ENCODE measurements at places on chromosomes 6 and 20.

DNA sequence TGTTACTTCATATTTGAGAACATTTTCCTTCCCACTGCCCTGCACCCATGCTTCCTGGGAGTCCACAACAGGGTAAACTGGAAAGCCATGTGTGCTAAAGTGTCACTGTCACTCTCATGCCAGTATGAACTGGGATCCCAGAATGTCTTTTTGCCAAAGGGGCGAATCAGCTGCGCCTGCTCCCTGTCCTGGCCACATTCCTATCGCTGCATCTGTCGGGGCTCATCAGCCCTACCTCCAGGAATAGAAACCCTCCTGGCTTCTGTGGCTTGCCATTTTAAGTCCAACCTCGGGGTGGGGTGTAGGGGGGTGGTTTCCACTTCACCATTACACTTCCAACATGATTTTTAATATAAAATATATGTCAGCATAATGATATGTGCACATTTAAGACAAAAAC lies 933 bp downstream of the KLHL31 start:
- no peak overlapping the region for H3K4me3 ChIP-seq
- DNase-seq: no peak
- no peak overlapping the region for H3K27ac ChIP-seq
- no peaks in the 10 kb centered on the region for H3K36me3 ChIP-seq
- H3K27me3 ChIP-seq: peaks cover 8% of the 10 kb centered on the region
- no peaks in the 10 kb centered on the region for H3K4me1 ChIP-seq

GRCh38 chr20:57117296-57117695 lies 149.1 kb downstream of the BMP7 start:
- peaks cover 4% of the 10 kb centered on the region for H3K36me3 ChIP-seq
- DNase-seq: no peak
- no peak overlapping the region for H3K4me3 ChIP-seq
- no peak overlapping the region for H3K27ac ChIP-seq

- peaks cover 14% of the 10 kb centered on the region for H3K36me3 ChIP-seq
- no peak overlapping the region for H3K4me3 ChIP-seq
- DNase-seq: no peak
- H3K27ac ChIP-seq: no peak overlapping the region
- H3K27me3 ChIP-seq: no peaks in the 10 kb centered on the region
These were observed 45.0 kb downstream of the LYRM4 start for GRCh38 chr6:5215799-5216198.

- DNase-seq: no peak
- H3K27ac ChIP-seq: no peak overlapping the region
- H3K4me1 ChIP-seq: peaks cover 4% of the 10 kb centered on the region
- H3K36me3 ChIP-seq: no peaks in the 10 kb centered on the region
- no peak overlapping the region for H3K4me3 ChIP-seq
- peaks cover 64% of the 10 kb centered on the region for H3K27me3 ChIP-seq
These were observed 4.4 kb downstream of the HLA-DQB1 start for GRCh38 chr6:32662099-32662498.

DNA sequence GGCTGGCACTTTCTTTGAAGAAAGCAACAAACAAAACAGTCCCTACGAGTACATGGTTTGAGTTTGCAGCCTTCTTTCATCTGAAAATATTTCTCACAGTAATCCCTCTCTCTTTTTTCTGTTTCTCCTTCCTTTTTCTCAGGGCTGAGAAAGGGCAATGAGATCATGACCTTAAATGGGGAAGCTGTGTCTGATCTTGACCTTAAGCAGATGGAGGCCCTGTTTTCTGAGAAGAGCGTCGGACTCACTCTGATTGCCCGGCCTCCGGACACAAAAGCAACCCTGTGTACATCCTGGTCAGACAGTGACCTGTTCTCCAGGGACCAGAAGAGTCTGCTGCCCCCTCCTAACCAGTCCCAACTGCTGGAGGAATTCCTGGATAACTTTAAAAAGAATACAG lies 80.7 kb upstream of the CLDN20 start:
- H3K27me3 ChIP-seq: no peaks in the 10 kb centered on the region
- H3K36me3 ChIP-seq: peaks cover 3% of the 10 kb centered on the region
- no peak for DNase-seq
- no peak overlapping the region for H3K27ac ChIP-seq
- peaks cover 4% of the 10 kb centered on the region for H3K4me1 ChIP-seq
- H3K4me3 ChIP-seq: no peak overlapping the region

DNA sequence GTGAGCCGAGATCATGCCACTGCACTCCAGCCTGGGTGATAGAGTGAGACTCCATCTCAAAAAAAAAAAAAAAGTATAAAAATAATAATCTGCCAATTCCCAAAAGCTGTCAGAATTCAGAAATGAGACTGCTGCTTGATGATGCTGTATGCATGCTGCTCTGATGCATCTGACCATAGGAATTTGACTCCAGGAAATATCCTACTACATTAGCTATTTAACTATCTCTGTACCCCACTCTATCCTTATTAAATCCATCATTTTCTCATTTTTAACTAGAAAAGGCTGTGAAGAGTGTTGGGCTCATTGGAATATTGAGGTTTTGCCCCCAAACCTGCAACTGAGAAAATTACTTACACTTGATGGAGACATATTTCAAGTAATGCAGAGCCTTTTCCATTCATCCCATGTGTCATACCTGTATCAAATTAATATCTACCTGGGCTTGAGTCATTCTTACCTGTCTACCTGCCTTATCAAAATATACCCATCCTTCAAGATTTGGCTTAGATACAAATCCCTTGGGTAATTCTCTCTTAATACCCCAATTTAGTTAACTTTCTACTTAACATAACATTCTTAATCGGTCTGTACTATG lies 135.2 kb upstream of the PREP start:
- no peak overlapping the region for H3K4me3 ChIP-seq
- no peaks in the 10 kb centered on the region for H3K36me3 ChIP-seq
- no peaks in the 10 kb centered on the region for H3K27me3 ChIP-seq
- no peaks in the 10 kb centered on the region for H3K4me1 ChIP-seq
- no peak for DNase-seq
- H3K27ac ChIP-seq: no peak overlapping the region

- no peak overlapping the region for H3K4me3 ChIP-seq
- peaks cover 28% of the 10 kb centered on the region for H3K27me3 ChIP-seq
- no peaks in the 10 kb centered on the region for H3K4me1 ChIP-seq
- no peak for DNase-seq
- H3K36me3 ChIP-seq: peaks cover 4% of the 10 kb centered on the region
These were observed 48.3 kb downstream of the OGFRL1 start for GRCh38 chr6:71336901-71337300.

GRCh38 chr20:57667388-57667787 lies 42.4 kb downstream of the PMEPA1 start:
- H3K27me3 ChIP-seq: no peaks in the 10 kb centered on the region
- H3K4me1 ChIP-seq: peaks cover 11% of the 10 kb centered on the region

DNA sequence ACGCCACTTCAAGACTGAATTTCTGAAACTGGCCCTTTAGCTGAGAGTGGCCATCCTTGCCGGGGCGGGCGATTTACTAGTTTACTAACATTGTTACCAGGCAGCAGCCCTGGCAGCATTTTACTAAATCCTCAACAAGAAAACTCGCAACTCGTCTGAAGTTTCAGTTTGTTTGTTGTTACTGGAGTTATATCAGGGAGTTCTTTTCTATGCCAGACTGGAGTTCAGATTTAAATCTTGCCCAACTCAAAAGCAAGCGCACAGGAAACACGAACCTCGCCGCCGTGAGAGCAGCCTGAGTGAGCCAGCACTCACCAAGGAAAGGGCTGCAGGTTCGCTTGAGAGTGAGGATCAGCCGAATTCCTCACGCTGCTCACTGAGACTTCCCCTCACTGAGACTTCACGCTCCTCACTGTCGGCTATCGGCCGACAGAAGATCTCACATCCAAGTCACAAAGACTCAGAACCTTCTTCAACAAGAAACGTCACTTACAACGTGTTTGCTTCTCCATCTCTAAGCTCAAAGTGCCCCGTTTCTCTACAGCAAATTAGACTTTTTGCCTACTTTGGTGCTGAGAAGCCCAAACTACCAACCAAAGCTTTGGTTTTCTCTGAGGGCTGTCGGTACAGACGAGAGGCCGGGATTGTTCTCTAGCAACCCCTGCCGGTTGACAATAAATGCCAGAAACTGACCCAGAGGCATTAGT lies 78.9 kb downstream of the OLIG3 start:
- H3K27me3 ChIP-seq: peaks cover 37% of the 10 kb centered on the region
- no peaks in the 10 kb centered on the region for H3K36me3 ChIP-seq
- peak overlapping the region; percentile 86 for H3K4me3 ChIP-seq
- DNase-seq: no peak
- peaks cover 21% of the 10 kb centered on the region for H3K4me1 ChIP-seq

GRCh38 chr6:38146734-38147027 lies 327.2 kb downstream of the ZFAND3 start:
- DNase-seq: no peak
- no peak overlapping the region for H3K27ac ChIP-seq
- peaks cover 6% of the 10 kb centered on the region for H3K36me3 ChIP-seq
- no peak overlapping the region for H3K4me3 ChIP-seq
- H3K4me1 ChIP-seq: peaks cover 41% of the 10 kb centered on the region

DNA sequence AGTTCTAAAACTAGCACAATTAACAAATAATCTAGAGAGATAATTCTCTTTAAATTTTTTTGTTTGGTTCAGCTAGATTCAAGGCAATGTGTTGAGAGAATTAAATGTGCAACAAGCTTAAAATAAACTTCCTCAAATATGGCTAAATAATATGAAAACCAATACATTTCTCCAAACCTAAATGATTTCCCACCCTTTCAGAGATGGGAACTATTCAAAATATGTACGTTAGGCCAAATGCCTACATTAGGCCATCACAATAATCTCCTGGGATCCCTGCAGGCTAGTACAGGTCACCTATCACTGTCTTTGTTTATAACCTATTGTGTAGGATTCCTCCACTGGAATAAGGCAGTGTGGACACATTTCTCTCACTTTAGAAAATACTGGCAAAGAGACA lies 1.7 kb downstream of the FAXC start:
- H3K36me3 ChIP-seq: no peaks in the 10 kb centered on the region
- H3K27ac ChIP-seq: no peak overlapping the region
- H3K4me3 ChIP-seq: peak overlapping the region; percentile 90
- peaks cover 21% of the 10 kb centered on the region for H3K4me1 ChIP-seq
- no peak for DNase-seq

DNA sequence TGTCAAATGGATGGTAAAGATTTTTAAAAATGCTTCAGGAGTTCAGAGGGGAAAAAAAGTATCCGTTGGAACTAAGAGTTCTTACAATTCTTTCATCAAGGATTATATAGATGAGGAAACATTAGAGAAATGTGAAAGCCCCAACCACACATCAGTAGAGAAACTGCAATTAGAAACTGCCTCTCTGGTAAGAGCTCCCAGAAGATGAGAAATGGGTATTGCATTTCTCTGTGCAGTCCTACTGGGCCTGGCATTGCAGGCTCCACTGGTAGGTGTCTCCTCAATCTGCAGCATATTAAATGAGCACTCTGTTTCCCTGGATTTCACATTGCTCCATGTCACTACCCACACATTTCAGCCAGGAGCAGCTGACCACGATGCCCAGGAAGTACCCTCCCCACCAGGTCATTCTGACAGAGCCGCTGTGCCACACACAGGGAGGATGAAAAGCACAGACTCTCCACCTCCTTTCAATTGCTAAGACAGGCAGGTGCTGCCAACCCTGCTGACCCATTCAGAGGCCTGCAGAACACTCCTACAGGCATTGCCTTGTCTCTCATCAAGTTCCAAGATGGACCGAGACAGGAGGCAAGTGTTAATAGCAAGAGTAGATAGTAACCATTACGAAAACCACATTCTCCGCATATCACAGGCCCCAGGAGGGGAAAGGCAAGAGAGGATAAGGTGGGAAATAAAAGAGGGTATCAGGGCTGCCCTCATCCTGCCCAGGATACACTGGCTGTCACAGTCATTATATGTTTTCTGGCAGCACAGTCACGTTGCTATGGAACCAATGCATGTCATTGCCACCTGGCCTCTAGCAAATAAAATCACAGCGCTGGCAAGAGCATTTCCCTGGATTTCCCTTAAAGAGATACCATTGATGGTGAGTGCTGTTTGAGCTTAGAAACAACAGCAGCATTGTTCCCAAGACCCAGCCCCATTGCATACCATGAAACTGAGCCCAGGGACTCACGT lies 241.7 kb downstream of the ATXN1 start:
- no peaks in the 10 kb centered on the region for H3K27me3 ChIP-seq
- no peak for DNase-seq
- peak overlapping the region; percentile 66 for H3K27ac ChIP-seq
- H3K4me1 ChIP-seq: peaks cover 24% of the 10 kb centered on the region
- H3K36me3 ChIP-seq: peaks cover 17% of the 10 kb centered on the region

GRCh38 chr6:106360989-106361430 lies 493 bp downstream of the CRYBG1 start:
- peak overlapping the region; percentile 89 for H3K4me3 ChIP-seq
- H3K27ac ChIP-seq: peak overlapping the region; percentile 43
- H3K27me3 ChIP-seq: peaks cover 38% of the 10 kb centered on the region
- DNase-seq: peak; percentile 68

DNA sequence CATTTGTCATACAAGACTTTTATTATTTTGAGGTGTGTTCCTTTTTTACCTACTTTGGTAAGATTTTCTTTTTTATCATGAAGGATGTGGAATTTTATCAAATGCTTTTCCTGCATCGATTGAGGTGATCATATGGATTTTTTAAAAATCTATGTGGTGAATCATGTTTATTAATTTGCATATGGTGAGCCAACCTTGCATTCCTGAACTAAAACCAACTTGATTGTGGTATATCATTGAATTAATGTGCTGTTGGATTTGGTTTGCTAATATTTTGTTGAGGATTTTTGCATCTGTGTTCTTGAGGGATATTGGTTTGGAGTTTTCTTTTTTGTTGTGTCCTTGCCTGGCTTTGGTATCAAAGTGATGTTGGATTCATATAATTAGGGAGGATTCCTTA lies 848.1 kb upstream of the EYS start:
- no peak overlapping the region for H3K27ac ChIP-seq
- H3K36me3 ChIP-seq: no peaks in the 10 kb centered on the region
- H3K4me1 ChIP-seq: no peaks in the 10 kb centered on the region
- H3K27me3 ChIP-seq: no peaks in the 10 kb centered on the region
- no peak overlapping the region for H3K4me3 ChIP-seq

- H3K27me3 ChIP-seq: no peaks in the 10 kb centered on the region
- H3K4me3 ChIP-seq: no peak overlapping the region
- DNase-seq: no peak
- H3K4me1 ChIP-seq: peaks cover 71% of the 10 kb centered on the region
- peaks cover 16% of the 10 kb centered on the region for H3K36me3 ChIP-seq
- peak overlapping the region; percentile 27 for H3K27ac ChIP-seq
These were observed 9.5 kb downstream of the ARID1B start for GRCh38 chr6:156786652-156787051.

DNA sequence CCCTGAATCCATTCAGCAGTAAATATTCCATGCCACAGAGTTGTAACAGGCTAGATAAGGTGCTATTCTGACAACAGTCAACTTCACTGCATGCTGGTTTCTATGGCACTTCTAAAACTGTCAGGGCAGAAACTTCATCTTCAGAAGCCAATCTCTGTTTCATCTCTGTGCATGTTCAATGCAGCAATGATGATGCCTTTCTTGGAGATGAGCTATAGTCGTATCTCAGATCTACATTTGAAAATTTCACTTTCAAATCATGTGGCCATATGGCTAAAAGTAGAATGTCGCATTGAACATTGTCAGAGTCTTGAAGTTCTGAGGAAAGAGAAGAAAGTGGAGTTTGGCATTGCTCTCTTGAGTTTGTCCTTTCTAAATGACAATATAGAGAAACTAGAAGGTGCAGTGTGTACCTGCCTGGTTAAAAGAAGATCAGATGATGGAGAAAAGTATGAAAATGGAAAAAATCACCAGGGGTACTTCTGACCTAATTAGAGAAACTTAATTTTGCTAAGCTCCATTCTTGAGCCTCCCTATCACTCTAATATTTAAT lies 49.0 kb upstream of the VSTM2L start:
- no peak overlapping the region for H3K4me3 ChIP-seq
- H3K4me1 ChIP-seq: peaks cover 23% of the 10 kb centered on the region
- no peaks in the 10 kb centered on the region for H3K27me3 ChIP-seq
- H3K27ac ChIP-seq: no peak overlapping the region
- no peak for DNase-seq
